ENCODE measurements at places on chromosomes 7 and 10.

DNA sequence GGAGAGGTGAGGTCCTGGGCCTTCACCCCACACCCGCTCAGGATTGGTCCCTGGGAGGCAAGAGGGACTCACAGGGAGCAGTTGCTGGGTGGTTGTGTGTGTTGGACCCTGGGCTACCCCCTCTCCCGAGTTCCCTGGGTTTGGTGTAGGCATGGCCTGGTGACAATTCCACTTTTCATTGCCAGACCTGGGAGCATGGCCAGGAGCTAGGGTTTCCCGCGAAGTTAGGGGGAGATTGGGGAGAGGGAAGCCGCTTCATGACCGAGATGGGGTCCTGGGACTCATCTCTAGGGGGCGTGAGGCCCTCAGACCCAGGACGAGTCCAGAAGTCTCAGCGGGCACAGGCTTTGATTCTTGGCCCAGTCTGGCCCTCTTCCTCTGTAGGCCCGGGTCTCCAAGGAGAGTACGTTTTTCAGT, 606 bp downstream of the PALD1 start:
- no peak for DNase-seq

DNA sequence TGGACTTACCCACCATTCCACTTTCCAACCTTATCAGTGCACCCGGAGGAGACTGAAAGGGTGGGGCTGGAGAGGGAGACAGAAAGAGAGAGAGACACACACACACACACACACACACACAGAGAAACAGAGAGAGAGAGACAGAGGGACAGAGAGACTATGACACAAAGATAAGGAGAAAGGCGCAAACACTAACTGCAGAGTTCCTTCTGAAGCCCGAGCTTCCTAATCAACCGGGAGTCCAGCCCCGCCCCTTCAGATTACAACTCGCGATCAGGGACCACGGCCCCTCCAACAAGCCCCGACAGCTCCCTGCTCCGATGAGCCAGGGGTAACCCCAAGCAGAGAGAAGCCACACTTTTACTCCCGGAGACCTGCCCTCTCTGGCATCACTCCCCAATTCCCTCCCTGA, 499 bp downstream of the GAL3ST4 start:
- DNase-seq, result no peak

DNA sequence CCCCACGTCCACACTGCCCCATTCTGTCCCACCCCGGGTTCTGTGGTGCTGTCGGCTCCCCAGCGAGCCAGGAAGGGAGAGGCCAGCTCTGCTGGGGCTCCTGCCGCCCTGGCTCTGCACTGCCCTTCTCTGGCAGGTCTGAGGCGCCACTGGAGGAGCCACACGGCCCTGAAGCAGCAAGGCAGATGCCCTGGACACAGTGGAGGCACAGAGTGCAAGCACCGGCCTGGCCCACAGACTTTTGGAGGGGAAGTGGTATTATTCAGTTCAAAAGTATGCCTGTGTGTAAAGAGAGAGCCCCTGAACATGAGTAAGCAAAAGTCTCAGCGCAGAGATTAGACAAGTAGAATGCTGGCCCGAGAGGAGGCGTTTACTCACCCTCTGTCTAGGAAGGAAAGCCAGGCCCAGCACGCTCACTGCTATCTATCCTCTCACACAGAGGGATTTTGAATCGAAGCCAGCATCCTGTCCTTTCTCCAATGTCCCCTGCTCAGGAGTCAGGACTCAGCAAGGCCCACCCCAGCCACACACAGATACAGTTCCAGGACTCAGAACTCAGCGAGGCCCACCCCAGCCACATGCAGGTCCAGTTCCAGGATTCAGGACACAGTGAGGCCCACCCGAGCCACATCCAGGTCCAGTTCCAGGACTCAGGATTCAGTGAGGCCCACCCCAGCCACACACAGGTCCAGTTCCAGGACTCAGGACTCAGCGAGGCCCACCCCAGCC, 115.0 kb downstream of the EGFR start:
- no peak for DNase-seq

DNA sequence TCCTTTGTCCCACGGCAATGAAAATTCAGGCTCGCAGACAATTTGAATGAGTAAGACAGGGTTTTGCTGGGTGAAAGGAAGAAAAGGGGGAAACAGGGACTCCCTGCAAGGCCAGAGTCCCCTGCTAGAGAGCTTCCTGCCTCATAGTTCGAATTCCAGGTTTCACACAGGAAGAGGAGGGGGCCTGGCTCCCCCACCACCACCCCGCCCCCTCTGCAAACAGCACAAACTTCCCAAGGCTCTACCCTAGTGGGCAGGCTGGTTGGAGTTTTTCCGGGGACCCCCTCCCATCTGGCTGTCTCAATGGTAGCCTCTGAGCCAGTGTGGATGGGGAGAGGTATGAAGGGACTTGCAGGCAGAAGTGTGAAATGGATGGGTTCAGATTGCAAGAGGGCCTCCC, 57.4 kb upstream of the NEBL start:
- DNase-seq, result no peak

- DNase-seq, result no peak
Observed at GRCh38 chr7:1954366-1955004, 278.3 kb downstream of the MAD1L1 start.

- DNase-seq, result peak; percentile 39
Observed at GRCh38 chr7:47968847-47969774, 10.3 kb downstream of the HUS1 start.

GRCh38 chr7:75967487-75967997, 26.9 kb downstream of the TMEM120A start:
- no peak for DNase-seq

GRCh38 chr10:1809139-1809741, 71.9 kb upstream of the ADARB2 start:
- DNase-seq, result no peak

DNA sequence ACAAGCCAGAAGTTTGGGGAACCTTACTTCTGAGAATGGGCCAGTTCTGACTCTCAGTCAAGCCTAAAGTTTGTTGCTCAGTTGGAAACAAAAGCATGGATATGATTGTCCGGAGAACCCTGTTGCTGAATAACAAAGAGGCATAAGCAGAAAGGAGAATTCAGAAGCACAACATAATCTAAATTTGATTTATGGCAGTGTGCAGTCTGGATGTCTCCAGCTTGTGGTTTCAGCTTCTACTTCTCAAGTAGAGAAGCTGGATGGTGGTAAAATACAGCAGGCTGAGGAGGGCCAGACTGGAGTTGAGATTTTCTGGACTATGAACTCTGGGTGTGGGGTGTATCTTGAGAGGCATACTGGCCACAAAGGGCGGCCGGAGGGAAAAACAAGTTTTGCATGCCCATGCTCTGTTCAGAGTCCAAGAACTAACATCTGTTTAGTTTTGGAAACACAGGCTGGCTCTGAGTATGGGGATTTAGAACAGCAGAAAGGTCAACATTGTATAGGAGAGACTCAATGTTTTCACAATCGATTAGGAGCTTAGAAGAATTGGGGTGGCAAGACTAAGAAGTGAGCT, 592.9 kb downstream of the CNTNAP2 start:
- DNase-seq, result no peak

DNA sequence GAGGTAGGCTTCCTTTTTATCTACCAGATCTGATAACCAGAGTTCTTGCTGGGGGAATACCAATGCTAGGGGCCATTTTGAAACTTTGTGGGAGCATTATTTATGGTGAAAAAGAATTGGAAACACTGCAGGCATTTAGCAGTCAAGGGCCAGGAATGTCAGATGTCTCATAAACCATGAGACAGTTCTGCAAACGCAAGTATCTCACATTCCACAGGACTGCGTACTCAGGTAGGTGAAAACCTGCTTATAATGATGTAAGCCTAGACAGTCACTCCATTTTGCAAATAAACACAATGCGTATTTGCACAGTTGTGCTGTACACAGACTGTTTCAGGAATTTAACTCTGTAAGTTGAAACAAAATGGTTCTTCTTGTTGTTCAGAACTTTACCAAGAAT, 33.9 kb downstream of the ECHDC3 start:
- no peak for DNase-seq

GRCh38 chr10:70838270-70838805, 22.6 kb downstream of the SGPL1 start:
- DNase-seq, result no peak

DNA sequence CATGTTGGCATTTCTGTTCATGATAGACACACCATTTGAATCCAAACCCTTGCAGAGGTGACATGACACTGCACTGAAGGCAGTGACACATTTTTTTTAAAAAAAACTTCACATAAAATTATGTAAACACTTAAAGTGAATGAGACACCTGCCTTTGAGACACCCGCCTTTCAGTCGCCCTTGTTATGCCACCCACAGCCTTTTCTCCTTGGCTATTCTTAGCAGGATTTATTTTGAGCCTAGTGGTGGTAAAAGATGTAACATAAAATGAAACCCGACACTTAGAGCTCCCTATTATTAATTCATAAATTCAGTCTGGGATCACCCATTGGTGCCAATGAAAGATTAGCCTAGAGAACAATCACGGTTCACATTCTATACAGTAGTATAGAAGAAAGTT, 161.3 kb downstream of the DYNC1I1 start:
- DNase-seq, result no peak

DNA sequence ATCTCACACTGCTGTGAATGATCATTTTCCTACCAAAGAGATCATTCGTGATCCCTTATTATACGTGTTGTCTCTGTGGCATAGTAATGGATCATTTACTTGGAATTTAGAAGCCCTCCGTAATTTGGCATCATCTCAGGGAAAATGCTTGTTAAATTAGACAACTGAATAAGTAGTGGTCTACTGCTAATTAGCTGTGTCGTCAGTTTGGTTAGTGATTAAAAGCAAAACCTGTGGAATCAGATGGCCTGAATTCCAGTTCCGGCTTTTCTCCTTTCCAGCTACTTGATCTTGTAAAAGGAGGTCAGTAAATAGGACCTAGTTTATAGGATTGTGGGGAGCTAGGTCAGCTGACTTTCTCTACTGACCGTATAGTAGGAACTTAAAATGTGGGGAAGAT, 65.6 kb downstream of the RBM33 start:
- no peak for DNase-seq

GRCh38 chr7:45162311-45162845, 4.8 kb downstream of the RAMP3 start:
- DNase-seq, result no peak

DNA sequence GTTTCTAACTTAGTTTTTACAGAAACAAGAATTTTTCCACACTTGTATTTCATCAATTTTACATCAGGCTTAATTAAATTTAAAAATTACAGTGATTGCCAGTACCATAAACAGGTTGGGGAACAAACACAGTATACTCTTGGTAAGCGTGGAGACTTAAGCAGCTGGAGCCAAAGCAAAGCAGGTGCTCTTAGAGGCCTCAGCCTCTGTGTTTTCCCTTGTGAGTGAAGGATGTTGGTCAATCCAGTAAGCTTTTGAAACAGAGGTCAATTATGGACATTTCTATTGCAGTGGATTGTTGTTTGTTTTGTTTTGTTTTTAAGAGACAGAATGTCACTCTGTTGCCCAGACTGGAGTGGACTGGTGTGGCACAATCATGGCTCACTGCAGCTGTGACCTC, 100.6 kb upstream of the CELF2 start:
- DNase-seq, result no peak

- no peak for DNase-seq
Observed at GRCh38 chr7:101308245-101309085, 13.1 kb downstream of the IFT22 start.

- DNase-seq, result no peak
Observed at GRCh38 chr10:95263864-95264226, 27.0 kb downstream of the PDLIM1 start.

GRCh38 chr10:63651864-63652263, 130.7 kb downstream of the REEP3 start:
- DNase-seq, result no peak

GRCh38 chr10:4541292-4541691, 284.7 kb upstream of the AKR1E2 start:
- DNase-seq, result no peak

- DNase-seq, result no peak
Observed at GRCh38 chr7:92766461-92767003, 69.8 kb downstream of the CDK6 start.

DNA sequence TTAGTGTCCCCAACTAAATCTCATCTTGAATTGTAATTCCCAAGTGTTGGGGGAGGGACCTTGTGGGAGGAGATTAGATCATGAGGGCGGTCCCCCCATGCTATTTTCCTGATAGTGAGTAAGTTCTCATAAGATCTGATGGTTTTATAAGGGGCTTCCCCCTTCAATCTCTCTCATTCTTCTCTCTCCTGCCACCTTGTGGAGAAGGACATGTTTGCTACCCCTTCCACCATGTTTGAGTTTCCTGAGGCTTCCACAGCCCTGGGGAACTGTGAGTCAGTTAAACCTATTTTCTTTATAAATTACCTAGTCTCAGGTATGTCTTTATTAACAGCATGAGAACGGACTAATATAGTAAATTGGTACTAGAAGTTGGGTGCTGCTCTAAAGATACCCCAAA, 365.6 kb downstream of the ANKRD7 start:
- DNase-seq, result no peak

- DNase-seq, result no peak
Observed at GRCh38 chr10:88526501-88527105, 56.5 kb downstream of the RNLS start.

GRCh38 chr10:110827875-110828274, 43.9 kb upstream of the PDCD4 start:
- no peak for DNase-seq

DNA sequence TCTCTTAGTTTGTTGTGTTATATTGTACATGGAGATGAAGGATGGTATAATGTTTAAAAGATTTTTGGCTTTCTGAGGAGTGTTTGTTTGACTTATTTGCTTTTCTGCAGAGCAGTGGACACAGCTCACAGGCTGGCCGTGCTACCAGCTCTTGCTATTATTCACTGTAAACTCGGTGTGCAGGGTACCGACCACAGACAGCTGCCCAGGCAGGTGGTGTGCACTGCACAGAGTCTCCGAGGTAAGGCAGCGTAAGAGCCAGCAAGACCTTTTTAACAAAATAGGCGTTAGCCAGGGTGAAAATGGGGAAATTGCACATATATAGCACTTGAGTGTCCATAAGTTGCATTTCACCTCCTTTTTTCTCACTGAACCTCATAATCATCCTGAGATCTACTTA, 438.0 kb downstream of the CNTNAP2 start:
- no peak for DNase-seq

GRCh38 chr10:50576245-50576815, 47.4 kb downstream of the SGMS1 start:
- DNase-seq, result no peak

DNA sequence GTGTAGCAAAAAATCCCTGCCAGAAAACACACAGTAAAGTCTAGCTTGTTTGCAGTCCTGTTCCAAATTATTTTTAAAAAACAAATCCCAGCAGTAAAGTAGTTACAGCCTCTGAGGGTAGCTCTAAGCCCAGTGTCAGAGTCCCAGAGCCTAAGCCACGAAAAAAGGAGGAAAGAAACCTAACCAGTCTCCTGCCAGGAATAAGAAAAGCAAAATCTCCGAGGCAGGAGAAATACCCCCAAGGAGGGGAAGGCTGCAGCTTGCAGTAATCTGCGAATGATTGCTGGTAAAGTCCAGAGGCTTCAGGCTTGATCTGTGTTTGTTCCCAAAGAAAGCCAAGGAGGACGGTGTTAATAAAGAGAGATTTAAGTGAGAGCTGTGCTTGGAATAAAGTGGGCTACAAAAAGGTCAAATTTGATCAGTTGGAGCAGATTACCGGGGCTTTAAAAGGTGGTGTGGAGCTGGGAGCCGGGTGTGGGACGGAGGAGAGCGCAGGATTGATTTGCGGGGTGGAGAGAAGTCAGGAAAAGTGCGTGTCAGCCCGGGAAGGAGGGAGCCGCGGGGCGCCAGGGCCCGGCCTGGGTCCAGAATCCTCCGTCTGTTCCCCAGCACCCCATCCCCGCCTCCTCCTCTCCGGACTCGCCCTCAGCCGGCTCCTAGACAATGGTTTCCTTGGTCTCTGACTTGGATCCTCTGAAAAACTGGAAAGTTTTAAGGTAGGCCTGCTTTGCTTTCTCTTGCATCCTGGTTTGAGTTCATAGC, 219.4 kb upstream of the CELF2 start:
- no peak for DNase-seq

GRCh38 chr7:42151309-42151708, 85.7 kb downstream of the GLI3 start:
- no peak for DNase-seq
